ENCODE measurements at places on chromosomes 2 and 18.

DNA sequence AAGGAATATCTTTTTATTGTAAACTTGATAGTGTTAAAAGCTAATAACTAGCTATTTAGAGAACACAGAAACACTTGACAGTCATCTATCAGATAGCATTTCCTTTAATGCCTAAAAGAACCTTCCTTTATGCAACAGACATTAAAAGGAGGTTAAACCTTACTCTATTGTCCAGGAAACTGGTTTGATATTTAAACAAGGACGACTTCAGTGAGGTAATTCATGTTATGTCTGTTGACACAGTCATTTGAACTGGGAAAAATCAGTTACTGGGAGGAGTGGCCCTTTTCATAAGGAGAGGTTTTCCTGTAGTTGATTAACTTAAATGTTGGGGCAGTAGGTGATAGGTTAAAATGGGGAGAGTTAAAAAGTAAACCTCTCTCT, 6.7 kb downstream of the TGIF1 start:
- no peak for DNase-seq

- DNase-seq, result peak; percentile 82
These were observed 66.6 kb downstream of the PHLPP1 start for GRCh38 chr18:62781893-62782292.

DNA sequence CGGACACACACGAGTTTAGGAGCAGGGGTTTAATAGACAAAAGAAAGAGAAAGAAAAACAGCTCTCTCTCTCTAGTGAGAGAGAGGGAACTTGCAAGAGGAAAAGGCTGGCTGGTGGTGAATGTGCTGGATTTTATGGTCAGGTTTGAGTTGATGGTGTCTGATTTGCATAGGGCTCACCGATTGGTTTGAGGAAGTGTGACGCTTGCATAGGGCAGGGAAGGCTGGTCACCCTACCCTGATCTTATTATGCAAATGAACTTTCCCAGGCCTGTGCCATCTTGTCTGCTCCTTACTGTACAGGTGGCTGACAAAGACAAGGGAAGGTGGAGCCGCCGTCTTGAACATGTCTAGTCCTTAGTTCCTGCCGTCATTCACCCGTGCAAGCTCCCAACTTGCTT, 408.9 kb downstream of the RIT2 start:
- peak; percentile 2 for DNase-seq

GRCh38 chr2:20539776-20540586, 93.1 kb downstream of the RHOB start:
- peak; percentile 23 for DNase-seq

DNA sequence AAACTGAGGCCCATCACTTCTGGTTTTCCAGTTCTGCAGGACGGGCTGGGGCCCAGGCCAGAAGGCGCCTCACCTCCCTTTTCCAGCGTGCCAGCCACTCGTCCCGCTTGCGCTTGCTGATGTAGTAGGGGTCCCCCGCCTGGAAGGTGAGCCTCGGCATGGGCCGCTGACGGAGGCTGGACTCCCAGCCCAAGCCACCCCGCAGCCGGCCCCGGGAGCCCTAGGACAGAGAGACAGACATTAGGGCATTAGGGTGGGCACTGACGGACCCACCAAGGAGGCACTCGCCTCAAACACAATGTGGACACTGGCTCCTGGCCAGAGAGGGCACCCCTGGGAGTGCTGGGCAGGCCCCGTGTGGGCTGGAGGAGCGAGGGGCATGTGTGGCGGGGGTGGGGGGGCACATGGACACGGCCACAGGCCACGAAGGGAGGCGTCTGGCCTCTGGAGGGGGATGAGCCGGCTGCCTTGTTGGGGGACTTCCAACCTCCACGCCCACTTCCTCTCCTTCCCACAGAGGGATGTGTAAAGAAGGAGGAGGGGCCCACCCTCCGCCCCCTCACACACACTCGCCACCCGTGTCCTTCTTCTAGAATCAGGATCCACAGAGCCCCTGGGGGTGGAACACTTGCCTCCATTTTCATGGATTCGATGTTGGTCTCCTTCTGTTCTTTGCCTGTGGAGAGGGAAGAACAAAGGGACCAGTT, 66.7 kb downstream of the DNMT3A start:
- no peak for DNase-seq

- DNase-seq, result no peak
These were observed 6.7 kb downstream of the TMBIM1 start for GRCh38 chr2:218285604-218286003.

GRCh38 chr2:39488450-39488849, 51.4 kb upstream of the MAP4K3 start:
- DNase-seq, result peak; percentile 98
